Nucleus accumbens (tissue), 56 donors: ENCODE measurements at places on chromosomes 7 and 10.

DNA sequence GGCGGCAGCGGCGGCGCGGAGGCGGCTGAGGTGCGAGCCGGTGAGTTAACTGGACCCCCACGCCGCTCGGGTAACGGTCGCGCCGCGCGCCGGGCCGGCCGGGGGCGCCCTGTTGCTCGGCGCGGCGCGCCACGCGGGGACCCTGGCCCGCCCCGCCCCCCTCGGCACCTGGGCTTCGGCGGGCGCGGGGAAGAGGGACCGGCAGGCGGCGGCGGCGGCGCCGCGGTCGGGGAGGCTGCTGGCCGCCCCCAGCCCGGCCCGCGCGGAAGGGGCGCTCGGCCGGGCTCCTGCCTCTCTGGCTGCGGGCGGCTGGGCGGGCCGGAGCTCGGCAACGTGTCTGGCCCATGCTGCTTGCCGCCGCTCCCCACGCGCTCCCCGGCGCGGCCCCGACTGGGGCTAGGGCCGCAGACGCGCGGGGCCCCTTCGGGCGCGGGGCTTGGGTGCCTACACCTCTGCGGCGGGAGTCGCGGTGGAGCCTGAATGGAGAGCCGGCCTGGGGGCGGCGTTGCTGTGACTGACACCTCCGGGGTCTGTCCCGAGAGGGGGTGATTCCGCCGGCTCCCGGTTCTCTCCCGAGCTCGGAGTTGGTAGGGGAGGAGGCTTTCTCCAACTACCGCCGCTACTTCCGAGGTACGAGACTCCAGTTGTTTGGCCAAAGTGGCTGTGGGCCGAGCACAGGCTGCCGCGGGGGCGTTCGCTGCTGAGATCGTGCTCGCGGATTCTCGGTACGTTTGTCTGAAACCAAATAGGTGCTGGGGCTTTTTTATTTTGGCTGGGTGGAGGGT, 494 bp downstream of the PALS2 start:
- peak; percentile 47 for DNase-seq

DNA sequence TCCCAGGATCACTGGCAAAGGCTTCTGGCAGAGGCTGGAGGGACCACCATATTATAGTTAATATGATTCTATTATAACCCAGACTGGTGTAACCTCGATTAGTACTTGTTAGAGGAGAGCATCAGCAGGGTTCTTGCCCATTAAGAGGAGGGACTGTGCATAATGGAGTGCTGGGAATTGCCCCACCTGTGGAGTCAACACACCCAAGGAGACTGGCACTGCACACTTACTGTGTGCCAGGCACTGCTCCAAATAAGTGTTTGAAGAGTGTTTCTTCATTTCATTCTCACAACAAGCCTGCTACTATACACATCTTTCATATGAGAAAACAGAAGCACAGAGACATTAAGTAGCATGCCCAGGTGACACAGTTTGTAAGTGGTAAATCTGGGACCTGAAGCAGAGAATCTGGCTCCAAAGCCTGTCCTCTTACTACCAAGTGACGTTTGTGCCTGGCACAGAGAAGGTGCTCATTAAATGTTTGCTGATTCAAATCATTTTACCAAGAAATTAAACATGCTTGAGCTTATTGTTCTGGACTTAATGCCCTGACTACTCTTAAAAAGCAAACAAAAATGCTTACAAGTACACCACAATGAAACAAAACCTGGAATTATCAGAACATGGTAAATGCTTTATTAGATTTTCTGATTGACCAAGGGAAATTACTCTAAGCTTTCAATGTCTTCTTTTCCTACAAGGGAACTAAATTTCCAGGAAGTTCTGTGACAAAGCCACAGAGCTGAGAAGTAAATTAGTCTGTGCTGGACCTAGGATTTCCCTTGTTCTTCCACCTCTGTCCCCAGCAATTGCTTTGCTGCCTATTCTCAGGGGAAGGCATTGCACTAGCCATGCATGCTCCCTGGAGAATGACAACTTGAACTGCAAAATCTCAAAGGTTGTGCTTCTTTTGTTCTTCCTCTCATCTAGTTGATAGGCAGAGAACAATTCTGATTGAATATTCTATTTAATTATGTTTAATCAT, 809 bp downstream of the SLC13A1 start:
- DNase-seq: no peak

DNA sequence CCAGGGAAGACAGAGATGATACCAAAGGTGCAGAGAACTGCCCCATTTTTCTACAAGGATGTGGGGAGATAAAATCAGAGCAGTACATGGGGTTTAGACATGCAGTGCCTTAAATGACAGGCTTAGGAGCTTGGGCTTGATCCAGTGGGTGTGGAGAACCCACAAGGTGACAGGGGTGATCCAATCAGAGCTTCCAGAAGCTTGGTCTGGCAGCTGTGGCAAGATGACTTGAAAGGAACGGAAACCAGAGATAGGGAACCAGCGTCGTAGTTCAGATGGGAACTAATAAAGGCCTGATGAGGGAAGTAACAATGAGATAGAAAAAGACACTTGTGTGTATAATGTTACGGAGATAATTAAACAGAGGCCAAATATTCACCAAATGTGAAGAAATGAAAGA, 80.7 kb downstream of the SLC37A3 start:
- DNase-seq: no peak

GRCh38 chr10:44689368-44689767, 221.8 kb upstream of the TMEM72 start:
- DNase-seq: no peak

DNA sequence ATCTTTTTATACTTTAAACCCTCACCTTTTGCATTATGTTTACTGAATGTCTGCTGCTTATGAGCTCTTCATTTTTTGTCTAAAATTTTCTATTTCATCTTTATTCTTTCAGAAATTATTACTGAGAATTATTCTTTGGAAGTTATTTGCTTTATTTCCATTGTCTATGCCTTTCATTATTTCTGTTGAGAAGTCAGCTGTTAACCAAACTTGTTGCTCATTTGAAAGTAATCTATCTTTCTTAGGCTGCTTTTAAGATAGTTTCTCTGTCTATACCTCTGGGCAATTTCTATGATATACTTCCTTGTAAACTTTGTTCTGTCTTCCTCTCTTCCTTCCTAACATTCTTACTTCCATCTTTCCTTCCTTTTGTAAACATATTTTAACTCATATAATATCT, 1165.9 kb upstream of the CELF2 start:
- no peak for DNase-seq

DNA sequence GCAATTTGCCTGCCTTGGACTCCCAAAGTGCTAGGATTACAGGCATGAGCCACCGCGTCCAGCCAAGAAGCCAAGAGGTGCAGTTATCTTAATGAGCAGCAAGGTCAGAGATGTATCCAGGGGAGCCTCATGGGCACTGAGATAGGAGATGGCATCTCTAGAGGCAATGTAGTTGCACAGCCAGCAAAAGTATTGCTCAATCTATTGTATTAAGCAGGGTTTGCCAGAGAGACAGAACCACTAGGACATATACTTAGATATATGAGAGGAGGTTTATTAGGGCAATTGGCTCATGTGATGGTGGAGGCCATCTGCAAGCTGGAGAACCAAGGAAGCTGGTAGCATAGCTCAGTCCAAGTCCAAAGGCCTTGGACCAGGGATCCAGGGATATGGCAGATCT, 16.3 kb upstream of the VPS26A start:
- DNase-seq: no peak

GRCh38 chr10:117734731-117735405, 192.3 kb downstream of the EMX2 start:
- DNase-seq: no peak

DNA sequence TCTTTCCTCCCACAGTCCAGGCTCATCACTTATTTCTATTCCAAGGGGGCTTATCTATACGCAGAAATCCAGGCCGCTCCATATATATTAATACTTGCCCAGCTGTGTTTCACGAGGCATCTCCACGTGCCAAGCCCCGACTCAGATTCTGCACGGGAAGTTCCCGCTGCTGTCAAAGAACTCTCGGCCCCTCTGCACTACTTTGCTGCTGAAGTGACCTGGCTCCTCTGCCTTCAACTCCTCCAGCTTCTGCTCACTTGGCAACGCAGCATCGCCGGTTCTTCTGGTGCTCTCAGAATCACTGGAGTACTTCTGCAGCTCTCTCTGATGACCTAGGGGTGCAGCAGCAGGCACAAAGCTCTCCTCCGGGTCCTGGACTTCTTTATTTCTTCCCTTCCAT, 9.7 kb upstream of the CHST12 start:
- no peak for DNase-seq

- DNase-seq: no peak
Measured at GRCh38 chr7:128408709-128409595, 830 bp downstream of the IMPDH1 start.

DNA sequence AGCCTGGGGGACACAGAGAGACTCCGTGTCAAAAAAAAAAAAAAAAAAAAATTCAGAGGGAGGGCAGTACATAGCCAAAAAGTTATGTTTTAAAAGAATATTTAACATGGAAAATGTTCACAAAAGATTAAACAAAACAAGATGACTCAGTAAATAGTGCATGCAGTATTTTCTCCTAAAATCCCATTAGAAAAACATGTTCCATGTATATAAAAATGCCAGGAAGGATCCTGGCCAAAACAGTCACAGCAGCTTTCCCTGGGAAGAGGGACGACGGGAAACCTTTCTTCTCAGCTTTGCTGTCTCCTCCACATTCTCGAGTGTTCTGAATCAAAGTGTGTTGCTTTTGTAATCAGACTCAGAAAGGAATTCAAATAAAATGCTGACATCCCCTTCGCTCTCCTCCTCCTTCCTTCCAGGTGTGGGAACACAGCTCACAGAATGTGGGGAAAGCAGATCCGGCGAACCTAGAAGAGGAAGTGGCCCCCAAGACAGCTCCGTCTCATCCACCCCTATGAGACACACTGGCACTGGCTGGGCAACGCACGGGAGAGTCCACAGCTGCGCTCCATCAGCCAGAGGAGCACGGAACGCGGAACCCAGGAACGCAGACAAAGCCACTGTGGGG, 139.4 kb downstream of the MAD1L1 start:
- DNase-seq: no peak

- no peak for DNase-seq
Measured at GRCh38 chr7:153514032-153514431, 538.2 kb upstream of the DPP6 start.

- DNase-seq: no peak
Measured at GRCh38 chr10:67697724-67698131, 1.7 kb upstream of the CTNNA3 start.

DNA sequence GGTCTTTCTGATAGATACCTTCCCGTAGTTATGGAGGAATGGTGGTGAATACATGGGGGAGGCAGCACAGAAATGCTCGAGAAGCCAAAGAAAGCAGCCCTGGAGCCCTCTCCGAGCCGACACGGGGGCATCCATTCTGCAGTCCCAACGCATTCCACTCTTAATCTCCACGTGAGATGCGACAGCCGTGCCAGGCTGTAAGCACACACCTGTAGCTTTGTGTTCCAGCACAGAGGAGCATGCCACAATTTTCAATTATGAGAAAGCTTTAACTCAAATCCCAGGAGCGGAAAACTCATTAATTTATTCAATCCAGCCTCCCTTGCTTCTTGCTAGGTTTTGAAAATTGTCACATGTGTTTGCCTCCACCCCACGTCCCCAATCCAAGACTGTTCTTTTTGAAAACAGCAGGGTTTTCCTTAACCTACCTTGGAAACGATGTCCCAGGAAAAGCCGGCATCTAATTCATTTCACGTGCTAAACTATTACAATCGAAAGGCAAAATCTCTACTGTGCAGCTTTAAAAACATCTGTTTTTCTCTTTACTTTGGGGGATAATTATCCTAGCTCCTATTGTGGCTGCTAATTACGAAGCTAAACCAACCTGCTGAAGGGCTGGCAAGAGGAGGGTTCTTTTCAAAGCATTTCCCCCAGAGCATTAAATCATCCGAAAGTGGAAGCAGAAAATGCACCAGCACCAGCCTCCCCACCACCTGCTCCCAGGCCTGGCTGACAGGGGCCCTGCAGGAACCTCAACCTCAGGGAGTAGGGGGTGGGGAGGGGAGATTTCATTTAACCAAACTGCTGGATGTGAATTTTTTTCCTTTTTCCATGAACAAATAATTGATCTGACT, 56.0 kb upstream of the CHST15 start:
- DNase-seq: no peak

GRCh38 chr7:101814991-101815825, 2.2 kb upstream of the CUX1 start:
- no peak for DNase-seq

DNA sequence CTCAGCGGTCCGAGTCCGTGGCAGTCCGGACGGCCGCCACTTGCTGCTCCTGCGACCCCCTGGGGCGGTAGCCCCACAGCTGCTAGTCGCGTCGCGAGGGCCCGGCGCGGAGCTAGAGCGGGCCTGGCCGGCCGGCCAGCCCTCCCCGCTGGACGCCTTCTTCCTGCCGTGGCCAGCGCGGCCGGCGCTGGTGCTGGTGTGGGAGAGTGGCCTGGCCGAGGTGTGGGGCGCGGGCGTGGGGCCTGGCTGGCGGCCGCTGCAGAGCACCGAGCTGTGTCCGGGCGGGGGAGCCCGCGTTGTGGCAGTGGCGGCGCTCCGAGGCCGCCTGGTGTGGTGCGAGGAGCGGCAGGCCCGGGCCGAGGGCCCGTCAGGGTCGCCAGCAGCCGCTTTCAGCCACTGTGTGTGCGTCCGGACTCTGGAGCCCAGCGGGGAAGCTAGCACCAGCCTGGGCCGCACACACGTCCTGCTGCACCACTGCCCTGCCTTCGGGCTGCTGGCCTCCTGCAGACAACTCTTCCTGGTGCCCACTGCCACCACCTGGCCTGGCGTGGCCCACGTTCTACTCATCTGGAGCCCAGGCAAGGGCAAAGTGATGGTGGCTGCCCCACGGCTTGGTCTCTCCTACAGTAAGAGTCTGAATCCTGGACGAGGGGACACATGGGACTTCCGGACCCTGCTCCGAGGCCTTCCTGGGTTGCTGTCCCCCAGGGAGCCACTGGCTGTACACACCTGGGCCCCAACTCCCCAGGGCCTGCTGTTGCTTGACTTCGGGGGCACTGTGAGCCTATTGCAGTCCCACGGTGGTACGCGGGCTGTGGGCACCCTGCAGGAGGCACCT, 631 bp downstream of the HPS6 start:
- DNase-seq: no peak

- DNase-seq: no peak
Measured at GRCh38 chr10:131267814-131268095, 43.8 kb downstream of the TCERG1L start.

- no peak for DNase-seq
Measured at GRCh38 chr7:1457949-1458682, 1.2 kb downstream of the MICALL2 start.

DNA sequence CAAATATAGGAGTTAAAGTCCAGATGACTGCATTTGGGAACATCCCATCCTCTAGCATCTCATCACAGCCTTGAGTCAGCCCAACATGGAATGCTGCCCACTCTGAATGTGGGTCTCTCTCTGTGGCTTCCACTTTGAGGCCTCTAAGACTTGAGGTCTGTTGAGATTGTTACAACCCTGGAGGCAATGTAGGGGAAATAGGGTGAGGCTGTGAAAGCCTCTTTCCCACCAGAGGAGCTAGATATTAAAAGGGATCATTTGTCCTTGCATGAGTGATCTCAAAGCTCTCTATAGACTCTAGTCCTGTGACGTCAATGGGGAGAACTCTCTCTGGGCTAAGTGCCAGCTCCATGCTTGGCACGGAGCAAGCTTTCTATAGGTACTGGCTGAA, 6.4 kb upstream of the GOLGA7B start:
- DNase-seq: no peak

- no peak for DNase-seq
Measured at GRCh38 chr7:68840991-68841390, 757.3 kb upstream of the AUTS2 start.
